ENCODE measurements at places on chromosomes 3 and 15. TPM values are rescaled to one million over a fixed set of nuclear protein-coding genes. Genes with fewer than 3 reads are reported as not detected.

Gene TMEM212
- not detected for total RNA-seq

DNA sequence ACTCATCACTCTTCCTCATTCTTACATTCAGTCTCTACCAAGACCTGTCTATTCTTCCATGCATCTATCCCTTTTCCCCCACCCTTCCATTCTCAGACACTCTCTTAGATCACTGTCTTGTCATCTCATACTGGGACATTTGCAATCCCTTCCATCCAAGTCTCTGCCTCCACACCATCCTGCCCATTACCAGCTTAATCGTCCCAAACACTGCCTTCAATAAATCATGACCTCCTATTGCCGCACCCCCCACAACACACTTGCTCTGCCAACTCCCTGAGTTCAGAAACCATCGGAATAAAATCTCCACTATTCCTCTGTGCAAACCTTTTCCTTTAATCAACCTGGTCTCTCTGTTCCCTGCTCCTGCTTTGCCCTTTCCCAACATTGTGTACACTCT lies 18.9 kb downstream of the MYH15 start:
- DNase-seq = no peak
- peaks cover 4% of the 10 kb centered on the region for H3K4me1 ChIP-seq
- no peak overlapping the region for H3K4me3 ChIP-seq
- H3K27me3 ChIP-seq = no peaks in the 10 kb centered on the region
- H3K36me3 ChIP-seq = no peaks in the 10 kb centered on the region

GRCh38 chr15:59548501-59549226 lies 62.9 kb upstream of the GCNT3 start:
- H3K4me1 ChIP-seq = peaks cover 3% of the 10 kb centered on the region
- no peak overlapping the region for H3K27ac ChIP-seq
- DNase-seq = no peak
- H3K36me3 ChIP-seq = no peaks in the 10 kb centered on the region
- no peak overlapping the region for H3K4me3 ChIP-seq
- peaks cover 5% of the 10 kb centered on the region for H3K27me3 ChIP-seq

Gene RHCG
- total RNA-seq = not detected

DNA sequence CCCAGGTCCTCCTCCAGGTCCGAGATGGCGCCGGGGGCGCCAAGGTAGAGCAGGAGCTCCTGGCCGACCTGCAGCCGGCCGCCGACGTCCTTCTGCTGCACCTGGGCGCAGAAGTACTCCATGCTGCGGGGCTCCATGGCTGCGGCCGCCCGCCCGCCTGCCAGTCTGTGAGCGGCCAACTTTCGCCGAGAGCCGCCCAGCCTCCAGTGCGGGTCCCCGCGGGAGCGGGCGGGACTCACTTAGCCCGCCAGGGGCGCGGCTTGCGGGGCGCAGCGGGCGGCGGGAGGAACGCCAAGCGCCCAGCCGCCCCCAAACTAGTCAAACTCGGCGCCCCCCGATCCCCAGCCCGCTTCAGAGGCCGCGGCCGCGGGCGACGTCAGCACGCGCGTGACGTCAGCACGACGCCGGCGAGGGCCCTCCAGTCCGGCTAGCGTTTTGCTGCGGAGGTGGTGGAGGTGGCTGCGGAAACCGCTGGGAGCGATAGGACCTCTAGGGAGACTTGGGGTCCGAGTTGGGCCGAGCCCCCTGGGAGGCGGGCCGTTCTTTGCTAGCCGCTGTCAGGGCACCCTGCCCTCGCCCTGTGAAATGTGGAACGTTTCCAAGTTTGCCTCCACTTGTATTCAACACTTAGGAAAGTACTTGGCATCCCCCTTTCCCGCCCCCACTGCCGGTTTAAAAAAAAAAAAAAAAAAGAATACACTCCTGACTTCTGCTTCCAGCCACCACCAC lies at the start of gene CLASP2:
Gene CLASP2 (minus strand): TSS at position 389 of the 729 bp plus-strand sequence. CDS start 252 bp downstream, at position 137.
- H3K36me3 ChIP-seq = no peaks in the 10 kb centered on the region
- peak; percentile 89 for DNase-seq
- peak within 1 kb of the TSS; percentile 95 for H3K27ac ChIP-seq

Gene ENTPD3
- total RNA-seq = not detected

GRCh38 chr3:190562866-190563510 lies 49.1 kb downstream of the IL1RAP start:
- H3K27ac ChIP-seq = peak overlapping the region; percentile 87
- no peak for DNase-seq
- peaks cover 69% of the 10 kb centered on the region for H3K36me3 ChIP-seq
- H3K4me1 ChIP-seq = peaks cover 74% of the 10 kb centered on the region
- no peak overlapping the region for H3K4me3 ChIP-seq

DNA sequence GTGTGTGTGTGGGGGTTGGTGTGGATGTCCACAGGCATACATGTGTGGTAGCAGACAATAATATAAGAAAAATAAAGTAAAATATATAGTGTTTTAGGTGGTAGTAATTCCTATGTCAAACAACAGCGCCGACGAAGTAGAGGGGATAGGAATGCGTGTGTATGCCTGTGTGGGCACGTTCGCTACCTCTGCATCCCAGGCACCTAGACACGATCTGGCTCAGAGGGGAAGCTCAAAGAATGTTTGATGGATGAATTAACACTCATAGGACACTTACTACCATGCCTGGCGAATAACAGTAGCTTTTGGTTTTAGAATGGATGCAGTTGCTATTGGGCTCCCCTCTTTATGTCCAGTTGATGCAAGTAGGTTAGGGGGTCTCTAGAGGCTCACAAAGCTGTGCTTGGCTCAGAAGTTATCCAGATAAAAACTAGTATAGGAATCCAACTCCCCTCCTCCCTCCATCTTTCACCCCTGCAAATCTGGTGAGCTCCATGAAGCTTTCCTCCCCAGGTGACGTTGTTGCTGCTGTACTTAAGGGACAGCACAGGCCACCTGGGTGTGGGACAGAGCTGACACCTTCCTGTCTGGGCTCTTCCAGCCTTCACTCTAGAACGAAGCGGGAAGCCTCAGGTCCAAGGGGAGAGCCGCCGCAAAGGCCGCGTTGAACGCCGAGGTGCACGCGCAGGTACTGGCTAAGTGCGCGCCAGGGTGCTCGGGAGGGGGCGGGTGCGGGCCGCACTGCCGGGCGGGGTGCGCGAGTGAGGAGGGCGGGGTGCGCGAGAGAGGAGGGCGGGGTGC lies 192.6 kb upstream of the LYSMD4 start:
- peak; percentile 73 for DNase-seq
- peak overlapping the region; percentile 47 for H3K27ac ChIP-seq
- H3K27me3 ChIP-seq = peaks cover 15% of the 10 kb centered on the region
- H3K36me3 ChIP-seq = no peaks in the 10 kb centered on the region

Gene SMCO1
- not detected for total RNA-seq

- peaks cover 19% of the 10 kb centered on the region for H3K4me1 ChIP-seq
- H3K27ac ChIP-seq = no peak overlapping the region
- H3K4me3 ChIP-seq = no peak overlapping the region
- H3K27me3 ChIP-seq = no peaks in the 10 kb centered on the region
- DNase-seq = no peak
Observed at GRCh38 chr3:71515636-71516365, 67.7 kb downstream of the FOXP1 start.

Gene ZMYND10
- total RNA-seq = 1.5 TPM

- no peaks in the 10 kb centered on the region for H3K36me3 ChIP-seq
- H3K27me3 ChIP-seq = no peaks in the 10 kb centered on the region
- H3K4me3 ChIP-seq = no peak overlapping the region
Observed at GRCh38 chr3:59531066-59531745, 481.4 kb upstream of the CFAP20DC start.

All from activated CD8-positive, alpha-beta T cell treated with anti-CD3 and anti-CD28 coated beads for 36 hours (primary cell).